ENCODE measurements at places on chromosomes 3 and 15.
A peak's percentile ranks its signal among the peaks of the same experiment; 100 is the strongest.

GRCh38 chr3:71930056-71930991 lies 145.4 kb upstream of the PROK2 start:
- DNase-seq = no peak

DNA sequence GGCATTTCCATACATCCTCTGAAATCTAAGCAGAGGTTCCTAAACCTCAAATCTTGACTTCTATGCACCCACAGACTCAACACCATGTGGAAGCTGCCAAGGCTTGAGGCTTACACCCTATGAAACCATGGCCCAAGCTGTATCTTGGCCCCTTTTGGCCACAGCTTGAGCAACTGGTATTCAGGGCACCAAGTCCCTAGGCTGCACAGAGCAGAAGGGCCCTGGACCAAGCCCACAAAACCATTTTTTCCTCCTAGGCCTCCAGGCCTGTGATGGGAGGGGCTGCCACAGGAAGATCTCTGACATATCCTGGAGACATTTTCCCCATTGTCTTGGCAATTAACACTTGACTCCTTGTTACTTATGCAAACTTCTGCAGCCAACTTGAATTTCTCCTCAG lies 54.4 kb upstream of the IL12A start:
- DNase-seq = no peak

GRCh38 chr3:1275495-1275894 lies 182.7 kb downstream of the CNTN6 start:
- DNase-seq = no peak

DNA sequence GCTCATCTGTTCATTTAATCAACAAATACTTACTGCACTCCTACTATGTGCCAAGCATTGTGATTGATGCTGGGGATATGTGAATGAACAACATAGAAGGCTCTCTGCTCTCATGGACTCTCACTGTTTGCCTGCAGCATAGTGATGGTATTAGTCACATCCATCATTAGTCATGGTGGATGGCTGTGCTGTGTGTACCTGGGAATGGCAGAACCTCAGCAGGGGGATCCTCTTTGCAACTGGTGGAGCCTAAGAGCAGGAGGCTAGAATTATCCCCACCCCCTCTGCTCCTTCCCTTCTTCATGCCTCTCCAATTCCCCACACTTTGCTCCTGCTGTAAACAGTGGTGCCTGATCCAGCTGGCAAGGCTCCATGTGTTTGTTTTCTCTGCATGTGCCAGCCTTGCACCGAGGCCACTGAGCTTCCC lies 20.5 kb downstream of the BOC start:
- DNase-seq = no peak

DNA sequence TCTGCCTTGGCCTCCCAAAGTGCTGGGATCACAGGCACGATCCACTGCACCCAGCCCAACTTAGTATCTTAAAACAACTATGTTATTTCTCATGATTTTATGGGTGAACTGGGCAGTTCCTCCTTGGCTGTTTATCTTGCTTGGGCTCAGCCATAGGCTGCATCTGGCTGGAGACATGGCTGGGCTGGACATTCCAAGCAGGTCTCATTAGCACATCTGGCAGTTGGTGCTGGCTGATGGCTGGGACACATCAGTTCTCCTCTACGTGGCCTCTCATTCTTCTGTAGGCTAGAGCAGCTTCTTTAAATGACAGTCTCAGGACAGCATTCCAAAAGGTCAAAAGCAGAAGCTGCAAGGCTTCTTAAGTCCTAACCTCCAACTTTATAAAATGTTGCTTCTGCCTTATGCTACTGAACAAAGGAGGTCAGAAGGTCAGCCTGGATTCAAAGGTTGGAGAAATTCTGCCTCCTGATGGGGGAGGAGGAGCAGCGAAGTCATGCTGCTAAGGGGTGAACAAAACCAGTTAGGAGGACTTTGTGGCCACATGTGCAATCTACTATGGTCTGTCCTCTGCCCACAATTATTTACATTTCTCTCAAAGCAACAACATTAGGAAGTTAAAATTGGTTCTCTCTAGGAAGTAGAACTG lies 144.0 kb downstream of the AQP9 start:
- DNase-seq = no peak

GRCh38 chr3:55156851-55157650 lies 229.2 kb upstream of the LRTM1 start:
- DNase-seq = no peak

- no peak for DNase-seq
These were observed 13.8 kb upstream of the FOXP1 start for GRCh38 chr3:71597286-71597685.

GRCh38 chr3:127779747-127780146 lies 42.6 kb downstream of the MGLL start:
- DNase-seq = peak; percentile 16

GRCh38 chr15:28915935-28916334 lies 30.2 kb downstream of the APBA2 start:
- DNase-seq = no peak

GRCh38 chr15:80010131-80010673 lies 39.2 kb upstream of the BCL2A1 start:
- DNase-seq = no peak

GRCh38 chr15:69412274-69412673 lies 1.9 kb upstream of the KIF23 start:
- no peak for DNase-seq

DNA sequence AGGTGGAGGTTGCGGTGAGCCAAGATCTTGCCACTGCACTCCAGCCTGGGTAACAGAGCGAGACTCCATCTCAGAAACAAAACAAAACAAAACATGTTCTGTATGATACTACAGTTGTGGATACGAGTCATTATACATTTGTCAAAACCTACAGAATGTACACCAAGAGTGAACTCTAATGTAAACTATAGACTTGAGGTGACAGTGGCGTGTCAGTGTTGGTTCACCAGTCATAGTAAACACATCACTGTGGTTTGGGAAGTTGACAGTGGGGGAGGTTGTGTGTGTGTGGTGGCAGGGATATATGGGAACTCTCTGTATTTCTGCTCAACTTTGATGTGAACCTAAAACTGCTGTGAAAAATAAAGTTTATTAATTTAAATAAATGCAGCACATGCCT lies 33.0 kb upstream of the GNB5 start:
- no peak for DNase-seq

GRCh38 chr3:7000501-7000900 lies 139.6 kb downstream of the GRM7 start:
- DNase-seq = no peak

GRCh38 chr3:25441234-25441856 lies 13.3 kb downstream of the RARB start:
- DNase-seq = no peak

GRCh38 chr3:179416681-179417080 lies 34.6 kb downstream of the GNB4 start:
- DNase-seq = no peak

DNA sequence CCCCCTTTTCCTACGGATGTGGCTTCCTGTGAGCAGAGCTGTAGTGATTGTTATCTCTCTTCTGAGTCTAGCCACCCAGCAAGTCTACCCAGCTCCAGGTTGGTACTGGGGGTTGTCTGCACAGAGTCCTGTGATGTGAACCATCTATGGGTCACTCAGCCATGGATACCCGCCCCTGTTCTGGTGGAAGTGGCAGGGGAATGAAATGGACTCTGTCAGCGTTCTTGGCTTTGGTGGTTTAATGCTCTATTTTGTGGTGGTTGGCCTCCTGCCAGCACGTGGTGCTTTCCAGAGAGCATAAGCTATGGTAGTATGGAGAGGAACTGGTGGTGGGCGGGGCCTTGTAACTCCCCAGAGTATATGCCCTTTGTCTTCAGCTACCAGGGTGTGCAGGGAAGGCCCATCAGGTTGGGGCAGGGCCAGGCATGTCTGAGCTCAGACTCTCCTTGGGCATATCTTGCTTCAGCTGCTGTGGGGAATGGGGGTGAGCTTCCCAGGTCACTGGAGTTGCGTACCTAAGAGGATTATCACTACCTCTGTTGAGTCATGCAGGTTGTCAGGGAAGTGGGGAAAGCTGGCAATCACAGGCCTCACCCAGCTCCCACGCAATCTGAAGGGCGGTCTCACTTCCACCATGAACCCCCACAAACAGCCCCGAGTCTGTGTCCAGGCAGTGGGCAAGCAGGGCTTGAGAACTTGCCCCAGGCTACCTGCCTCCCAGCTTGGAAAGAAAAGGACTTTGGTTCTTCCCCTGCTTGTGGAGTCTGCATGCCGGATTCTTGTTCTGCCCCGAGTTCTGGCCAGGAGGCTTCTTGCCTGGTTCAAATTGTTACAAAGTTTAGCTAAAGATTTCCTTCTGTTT lies 9.0 kb upstream of the ADGRG7 start:
- no peak for DNase-seq

DNA sequence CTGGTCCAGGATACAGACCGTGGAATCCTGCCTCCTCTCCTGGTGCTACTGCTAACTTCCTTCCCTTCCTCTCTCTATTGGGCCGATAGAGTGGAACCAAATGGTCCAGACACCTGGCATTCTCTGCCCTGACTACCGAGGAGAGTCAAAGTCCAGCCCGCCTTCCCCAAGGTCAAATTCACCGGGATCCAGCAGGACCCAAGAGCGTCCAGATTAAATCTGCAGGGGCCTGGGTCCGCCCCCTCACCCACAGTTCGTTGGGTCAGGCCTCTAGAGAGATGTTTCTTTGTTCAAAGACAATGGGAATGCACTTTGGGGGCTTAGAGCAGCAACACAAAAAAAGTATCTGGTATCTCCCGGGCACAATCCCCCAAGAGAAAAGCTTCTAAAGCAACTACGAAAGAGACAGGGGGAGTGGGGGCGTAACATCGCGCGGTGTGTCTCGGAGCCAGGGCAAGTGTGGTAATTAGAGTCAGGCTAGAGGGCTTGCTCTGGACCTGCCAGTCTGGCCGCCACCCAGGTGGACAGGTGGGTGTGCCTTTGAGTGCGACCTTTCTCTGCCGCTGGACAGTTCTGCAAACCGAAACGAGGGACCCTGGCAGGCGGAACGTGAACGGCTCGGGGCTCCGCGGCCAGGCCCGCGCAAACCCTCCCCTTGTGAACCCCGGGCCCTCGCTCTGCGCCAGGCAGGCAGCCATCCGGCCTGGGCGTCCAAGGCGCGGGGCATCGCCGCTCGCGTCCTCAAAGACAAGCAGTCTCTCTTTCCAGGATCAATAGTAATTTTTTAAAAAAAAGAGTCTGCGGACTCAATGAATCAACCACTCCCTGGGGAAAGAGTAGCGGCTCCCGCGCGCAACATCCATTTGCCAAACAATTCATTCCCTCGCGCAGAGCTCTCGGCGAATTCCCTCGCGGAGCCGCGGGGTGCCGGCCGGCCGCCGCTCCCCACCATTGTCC lies 806 bp downstream of the KLHL25 start:
- DNase-seq = no peak

DNA sequence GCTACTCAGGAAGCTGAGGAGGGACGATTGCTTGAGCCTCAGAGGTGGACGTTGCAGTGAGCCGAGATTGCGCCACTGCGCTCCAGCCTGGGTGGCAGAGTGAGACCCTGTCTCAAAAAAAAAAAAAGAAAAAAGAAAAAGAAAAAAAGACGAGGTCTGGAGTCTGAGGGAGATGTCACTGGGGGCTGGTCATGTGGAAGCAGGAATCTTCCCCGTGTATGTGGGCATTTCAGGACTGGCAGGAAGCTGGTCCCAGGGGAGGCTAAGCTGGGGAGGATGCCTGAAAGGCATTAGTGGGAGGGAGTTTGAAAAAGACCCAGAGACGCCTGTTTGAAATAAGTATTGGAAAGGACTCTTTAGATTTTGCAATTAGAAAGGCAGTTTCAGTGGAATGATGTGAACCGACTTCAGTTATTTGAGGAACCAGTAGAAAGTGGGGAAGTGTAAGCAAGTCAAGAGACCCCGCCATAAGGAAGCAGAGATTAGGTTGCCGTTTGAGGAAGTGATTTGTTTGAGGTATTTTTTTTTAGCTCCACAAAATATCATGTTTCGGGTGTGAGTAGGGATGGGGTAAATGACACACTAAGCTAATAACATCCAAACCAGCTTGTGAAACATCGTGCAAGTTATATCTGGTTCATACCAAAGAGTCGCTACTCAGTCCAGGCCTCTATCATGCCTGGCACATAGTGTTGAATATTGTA lies 55.5 kb downstream of the ST6GAL1 start:
- no peak for DNase-seq
